ENCODE measurements at places on chromosomes 3 and 15. TPM values are rescaled to one million over a fixed set of nuclear protein-coding genes. Genes with fewer than 3 reads are reported as not detected.

The AGBL1 gene
- total RNA-seq: 0.19 TPM

The NR2F2 gene
- total RNA-seq: 21.0 TPM

The HIGD2B gene
- not detected for total RNA-seq

The FRMD5 gene
- 69.1 TPM for total RNA-seq

The UCN2 gene
- 0.48 TPM for total RNA-seq

The EIF4G1 gene
- total RNA-seq: 284 TPM

The RBP2 gene
- total RNA-seq: not detected

The VEPH1 gene
- 0.78 TPM for total RNA-seq

The APOD gene
- total RNA-seq: 692 TPM

The B3GALNT1 gene
- 75.1 TPM for total RNA-seq

The EBLN2 gene
- 1.9 TPM for total RNA-seq

The HERC2 gene
- total RNA-seq: 65.6 TPM

The LRRK1 gene
- 3.5 TPM for total RNA-seq

The RMDN3 gene
- total RNA-seq: 21.1 TPM

The PRTG gene
- 0.92 TPM for total RNA-seq

The SNTN gene
- not detected for total RNA-seq

The RYR3 gene
- 0.54 TPM for total RNA-seq

The MORC1 gene
- total RNA-seq: not detected

The SPTBN5 gene
- total RNA-seq: 2.4 TPM

The CYP11A1 gene
- total RNA-seq: 2.5 TPM

The GSK3B gene
- 46.8 TPM for total RNA-seq

The POC1A gene
- 1.5 TPM for total RNA-seq

The C3orf20 gene
- 0.32 TPM for total RNA-seq

The TM6SF1 gene
- total RNA-seq: 2.8 TPM

The MINDY4B gene
- not detected for total RNA-seq

The CAPN3 gene
- 14.8 TPM for total RNA-seq

The SLCO3A1 gene
- 43.9 TPM for total RNA-seq

The PLCL2 gene
- 27.0 TPM for total RNA-seq

The GHRL gene
- total RNA-seq: 0.48 TPM

The PBRM1 gene
- 50.2 TPM for total RNA-seq

The SYNPR gene
- total RNA-seq: 0.46 TPM

The SLC2A2 gene
- not detected for total RNA-seq

The CIB2 gene
- total RNA-seq: 16.7 TPM

The AQP9 gene
- total RNA-seq: 2.9 TPM

The ZKSCAN7 gene
- 2.3 TPM for total RNA-seq

The P3H2 gene
- 17.7 TPM for total RNA-seq

The GRM2 gene
- total RNA-seq: 0.30 TPM

The HESX1 gene
- total RNA-seq: 0.57 TPM

The TCF12 gene
- 57.3 TPM for total RNA-seq

The TEX55 gene
- total RNA-seq: not detected

The CCDC33 gene
- total RNA-seq: not detected

The IDH3A gene
- total RNA-seq: 370 TPM

The GRAMD1C gene
- total RNA-seq: 0.70 TPM

The CIDEC gene
- 1.9 TPM for total RNA-seq

The ARHGEF3 gene
- total RNA-seq: 23.1 TPM

The FSIP1 gene
- total RNA-seq: 2.0 TPM

The MCTP2 gene
- 1.5 TPM for total RNA-seq

The CD200 gene
- total RNA-seq: 1.4 TPM

The HRH1 gene
- total RNA-seq: 4.8 TPM

The ZPLD1 gene
- total RNA-seq: not detected

The MYO1E gene
- total RNA-seq: 41.0 TPM

The CPN2 gene
- total RNA-seq: 0.35 TPM

The NMNAT3 gene
- 9.7 TPM for total RNA-seq

The CTXN2 gene
- not detected for total RNA-seq

The CPEB1 gene
- 3.1 TPM for total RNA-seq

The CACNA2D2 gene
- 1.4 TPM for total RNA-seq

The NRG4 gene
- not detected for total RNA-seq
